NCI-H1092 (cell line): ENCODE measurements at places on chromosomes 7 and 10.
A peak's percentile ranks its signal among the peaks of the same experiment; 100 is the strongest.

DNA sequence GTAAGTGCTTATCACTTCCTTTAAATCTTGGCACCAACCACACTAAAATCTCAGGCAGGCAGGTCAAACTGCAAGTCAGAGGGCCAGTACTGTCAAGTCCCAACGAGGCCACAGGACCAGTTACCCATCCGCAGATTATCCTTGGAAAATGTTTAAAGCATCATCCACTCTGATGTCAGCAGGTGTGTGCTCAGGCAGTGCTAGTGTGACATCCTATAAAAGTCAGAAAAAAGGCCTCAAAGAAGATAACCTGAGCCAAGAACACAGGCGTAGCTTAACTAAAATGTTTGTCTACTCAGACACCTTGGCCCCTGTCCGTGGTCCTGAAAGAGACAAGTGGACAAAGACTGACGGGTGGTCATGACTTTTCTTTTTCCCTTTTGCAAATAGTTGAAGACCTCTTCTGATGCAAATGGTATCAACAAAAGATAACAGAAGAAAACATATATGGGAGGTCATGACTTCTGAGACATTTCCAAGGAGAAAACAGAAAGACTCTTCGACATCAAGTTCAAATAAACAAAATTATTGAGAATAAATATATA, 309.3 kb downstream of the KCNMA1 start:
- no peak for DNase-seq

DNA sequence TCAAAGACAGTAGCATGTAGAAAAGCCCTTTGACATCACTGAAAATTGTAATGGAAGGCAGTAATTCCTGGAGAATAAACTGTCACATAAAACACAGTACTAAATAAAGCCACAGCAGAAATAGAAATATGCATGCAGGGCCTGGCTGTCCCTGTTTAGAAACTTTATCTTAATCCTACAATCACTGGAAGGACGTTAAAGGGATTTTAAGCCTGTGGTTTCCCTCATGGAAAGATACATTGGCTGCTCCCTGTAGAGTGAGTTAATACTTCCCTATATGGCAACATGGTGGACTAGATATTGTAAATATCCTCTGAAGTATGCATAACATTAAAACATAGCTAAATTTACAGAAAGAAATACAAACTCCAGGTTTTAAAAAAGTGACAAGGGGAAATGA, 1334.9 kb upstream of the CELF2 start:
- DNase-seq, result no peak

DNA sequence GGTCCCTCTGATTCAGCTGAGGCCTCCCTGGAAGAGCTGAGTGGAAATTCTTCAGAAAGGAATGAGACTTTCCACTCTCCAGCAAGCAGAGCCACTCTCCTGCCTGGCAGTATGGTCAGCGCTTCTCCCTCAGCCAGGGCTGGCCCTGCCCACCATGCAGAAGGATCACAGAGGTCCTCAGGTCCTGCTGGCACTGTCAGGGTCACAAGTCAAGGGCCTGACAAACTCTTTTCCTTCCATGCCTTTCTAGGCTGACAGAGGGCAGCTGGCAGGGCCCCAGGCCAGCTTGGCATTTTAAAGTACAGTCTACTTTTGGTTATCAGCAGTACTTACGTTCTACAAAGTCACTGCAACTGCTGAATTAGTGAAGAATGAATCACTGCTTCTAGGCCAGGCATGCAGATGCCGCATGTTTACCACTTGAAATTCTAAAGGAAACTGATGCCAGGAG, 119.3 kb upstream of the FRMD4A start:
- no peak for DNase-seq

DNA sequence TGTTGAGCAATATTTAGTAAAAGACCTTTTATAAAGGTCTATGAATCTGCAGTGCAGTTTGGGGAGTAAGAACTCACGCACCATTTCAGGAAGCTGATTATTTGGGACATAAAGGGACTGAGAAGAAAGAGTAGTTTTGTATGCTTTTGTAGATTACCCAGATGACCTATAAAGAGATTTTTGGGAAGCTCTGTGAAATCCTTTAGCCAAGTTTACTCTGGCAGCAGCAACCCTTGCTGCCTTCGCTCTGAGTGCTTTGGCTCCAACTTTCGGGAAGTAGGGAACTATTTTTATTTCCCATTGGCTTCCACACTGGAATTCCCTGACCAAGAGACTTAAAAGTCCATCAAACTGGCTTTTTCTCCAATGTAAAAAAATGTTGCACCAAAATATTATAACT, 1110.1 kb upstream of the PHF14 start:
- no peak for DNase-seq

GRCh38 chr10:28020080-28020860, 21.4 kb upstream of the ODAD2 start:
- DNase-seq, result no peak

GRCh38 chr10:114304571-114305421, 65.7 kb downstream of the VWA2 start:
- peak; percentile 30 for DNase-seq

DNA sequence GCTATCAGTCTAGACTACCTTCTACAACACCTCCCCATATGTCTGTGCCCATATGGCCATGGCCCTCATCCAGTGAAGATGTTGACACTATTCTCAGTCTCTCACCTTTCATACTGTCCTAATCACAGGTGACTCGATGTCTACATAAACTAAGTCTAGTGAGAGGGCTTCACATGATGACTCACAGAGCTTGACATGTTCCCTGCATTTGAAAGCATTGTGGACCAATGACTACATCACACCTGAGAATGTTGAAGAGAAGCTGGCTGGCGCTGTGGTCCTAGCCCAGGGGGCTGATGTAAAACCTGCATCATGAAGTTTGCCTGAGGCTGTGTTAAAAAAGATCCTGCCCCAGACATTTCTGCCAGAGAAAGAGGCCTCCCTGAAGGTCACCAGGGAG, 167.2 kb downstream of the NPSR1 start:
- DNase-seq, result no peak

DNA sequence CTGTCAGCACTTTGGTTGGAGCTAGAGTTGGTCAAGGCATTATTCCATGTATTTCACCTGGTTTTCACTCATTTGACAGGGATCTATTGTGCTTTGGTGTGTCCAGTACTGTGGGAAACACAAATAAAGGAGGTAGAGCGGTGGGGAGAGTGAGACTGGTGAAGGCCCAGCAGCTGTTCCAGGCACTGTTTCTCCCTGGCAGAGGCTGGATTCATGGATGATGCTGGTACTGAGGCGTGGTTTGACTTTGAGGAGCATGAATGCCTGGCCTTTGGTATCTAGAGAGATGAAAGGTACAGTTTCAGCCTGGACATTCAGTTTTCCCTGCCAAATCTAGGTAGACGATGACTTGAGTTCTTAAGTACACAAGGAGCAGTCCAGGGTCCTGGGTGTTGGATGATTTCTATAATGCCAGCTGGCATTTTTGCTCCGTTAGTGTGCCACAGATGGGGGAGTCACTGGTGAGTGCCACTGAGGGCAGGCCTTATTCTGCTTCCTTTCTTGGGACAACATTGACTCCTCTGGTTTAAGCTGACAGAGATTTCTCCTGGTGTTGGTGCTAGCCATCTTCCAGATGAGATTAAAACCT, 162.2 kb upstream of the BMPER start:
- DNase-seq, result no peak

DNA sequence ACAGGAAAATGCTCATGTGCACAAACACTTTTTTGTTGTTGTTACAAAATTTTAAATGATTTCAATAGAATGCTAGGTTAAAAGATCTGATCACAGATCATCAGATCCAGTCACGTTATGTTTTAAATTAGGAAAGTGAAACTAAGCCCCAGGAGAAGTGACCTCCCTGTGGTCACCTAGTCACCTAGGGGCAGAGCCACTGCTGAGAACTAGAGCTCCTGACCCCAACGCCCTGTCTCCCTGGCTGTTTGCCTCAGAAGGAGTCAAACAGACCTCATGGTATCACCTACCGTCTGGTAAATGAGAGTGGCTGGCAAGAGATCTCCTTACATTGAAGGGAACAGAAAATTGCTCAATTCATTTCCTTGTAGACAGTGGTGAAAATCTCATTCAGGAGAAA, 447.3 kb downstream of the ADRA2A start:
- no peak for DNase-seq

DNA sequence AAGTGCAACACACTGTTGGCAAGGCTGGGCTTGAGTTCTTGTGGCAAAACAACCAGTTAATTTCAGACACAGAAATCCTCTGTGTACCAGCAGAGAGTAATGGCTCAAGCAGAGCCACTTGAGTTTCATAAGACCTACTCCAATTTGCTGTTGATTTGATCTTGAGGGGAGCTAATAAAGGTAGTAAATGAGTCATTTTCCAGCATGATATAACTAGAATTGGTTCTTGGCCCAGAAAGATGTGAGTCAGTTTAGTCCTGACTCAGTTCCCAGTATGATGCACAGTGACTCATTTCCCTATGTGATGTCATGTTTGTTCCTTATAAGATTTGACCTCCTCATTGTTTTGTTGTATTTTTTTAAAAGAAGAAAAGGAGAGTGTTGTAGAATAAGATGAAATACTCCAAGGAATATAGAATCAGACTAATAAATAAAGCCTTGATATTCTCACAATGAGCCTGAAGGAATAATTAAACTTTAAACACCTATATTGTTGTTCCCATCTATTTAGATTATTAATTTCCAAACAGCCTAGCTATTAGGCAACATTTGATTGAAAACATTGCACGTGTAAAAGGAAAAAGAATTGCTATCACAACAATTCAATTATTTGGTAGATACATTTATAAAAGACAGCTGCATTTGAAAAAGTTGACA, 186.2 kb downstream of the REEP3 start:
- DNase-seq, result peak; percentile 61

DNA sequence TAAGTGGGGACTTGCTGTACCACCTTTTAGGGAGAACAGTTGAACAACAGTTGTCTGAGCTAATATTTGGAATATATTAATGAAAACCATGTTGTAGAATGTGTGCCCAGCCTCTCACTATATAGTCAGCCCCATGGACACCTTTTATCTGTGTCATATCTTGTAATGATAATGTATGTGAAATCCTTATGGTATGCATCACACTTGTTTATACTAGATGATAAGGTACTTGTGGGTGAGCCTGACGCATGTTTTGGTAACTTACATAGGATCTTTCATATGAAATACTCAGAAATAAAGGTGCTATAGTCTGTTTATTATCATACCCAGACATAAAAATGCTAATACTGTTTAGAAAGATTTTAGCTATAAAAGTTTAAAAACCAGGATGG, 32.8 kb downstream of the CAMK1D start:
- no peak for DNase-seq

GRCh38 chr7:155739538-155740143, 72.6 kb downstream of the SHH start:
- no peak for DNase-seq

GRCh38 chr7:132759482-132760243, 183.4 kb upstream of the PLXNA4 start:
- no peak for DNase-seq

DNA sequence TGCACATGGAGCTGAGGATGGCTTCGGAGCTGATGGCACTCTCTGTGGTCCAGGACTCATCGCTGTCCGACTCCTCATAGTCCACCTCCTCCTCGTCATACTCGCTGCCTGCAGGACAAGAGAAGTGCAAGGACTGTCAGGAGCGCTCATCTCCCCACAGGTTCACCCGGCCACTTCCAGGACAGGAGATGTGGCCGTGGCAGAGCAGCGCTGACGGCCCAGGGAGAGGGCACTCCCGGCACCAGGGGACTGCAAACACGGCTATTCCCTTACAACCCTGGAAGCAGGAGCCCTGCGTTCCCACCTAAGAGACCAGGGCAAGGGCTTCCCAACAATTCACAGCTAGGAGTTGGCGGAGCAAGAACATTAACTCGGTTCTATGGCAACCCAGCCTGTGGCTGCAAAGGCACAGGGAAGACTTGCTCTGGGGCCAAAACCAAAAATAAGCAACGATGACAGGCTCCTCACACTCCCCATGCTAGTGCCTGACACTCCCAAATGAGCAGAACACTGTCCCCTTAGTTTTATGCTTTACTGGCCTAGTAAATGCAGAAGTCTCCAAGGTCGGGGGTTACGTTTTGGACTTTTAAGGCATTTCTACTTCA, 100.9 kb downstream of the TAX1BP1 start:
- DNase-seq, result no peak

- DNase-seq, result no peak
Observed at GRCh38 chr7:11702938-11703337, 129.1 kb downstream of the THSD7A start.

GRCh38 chr10:48279081-48279751, 4.7 kb upstream of the FRMPD2 start:
- DNase-seq, result no peak

DNA sequence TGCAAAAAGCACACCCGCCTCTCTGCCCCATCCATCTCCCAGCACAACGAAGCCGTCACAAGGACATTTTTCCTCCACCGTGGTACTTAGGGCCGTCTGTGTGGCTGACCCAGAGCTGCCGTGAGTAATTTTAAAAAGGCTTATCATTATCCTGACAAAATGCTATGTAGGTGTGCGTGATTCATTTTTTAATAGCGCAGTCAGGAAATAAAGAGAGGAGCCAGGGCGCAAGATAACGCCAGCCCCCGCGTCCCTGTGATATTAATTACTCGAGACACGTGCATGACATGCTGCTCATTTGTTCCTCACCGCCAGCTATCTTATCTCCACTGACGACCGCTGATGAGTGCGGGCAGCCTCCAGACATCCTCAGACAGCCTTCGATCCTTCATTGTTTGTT, 332.7 kb upstream of the PFKP start:
- no peak for DNase-seq
